ENCODE measurements at places on chromosomes 4 and X. TPM values are rescaled to one million over a fixed set of nuclear protein-coding genes. Genes with fewer than 3 reads are reported as not detected.

The SLC9B2 gene
- total RNA-seq = 11.4 TPM

DNA sequence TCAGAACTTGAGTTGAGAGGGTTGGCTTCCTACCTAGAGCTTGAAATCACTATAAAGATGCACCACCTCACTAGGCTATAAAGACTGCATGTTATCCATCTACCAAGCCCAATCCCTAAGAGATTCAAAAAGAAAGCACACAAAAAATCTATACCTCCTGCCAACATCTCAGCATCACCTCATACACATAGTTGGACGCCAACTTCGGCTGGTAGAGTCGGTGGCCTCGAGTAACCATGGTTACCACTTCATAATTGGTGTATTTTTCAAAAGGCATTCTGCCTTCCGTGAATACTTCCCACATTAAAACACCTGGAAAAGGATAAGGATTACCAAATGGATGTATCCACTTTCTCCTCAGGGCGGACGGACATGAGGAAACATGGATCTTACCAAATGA lies 4.5 kb upstream of the TXK start:
- DNase-seq = no peak

- no peak for DNase-seq
Measured at GRCh38 chr4:164288578-164288977, 465.4 kb upstream of the SMIM31 start.

- DNase-seq = no peak
Measured at GRCh38 chr4:159864337-159864736, 761.5 kb downstream of the RAPGEF2 start.

The CYP4V2 gene
- 3.9 TPM for total RNA-seq

The CXorf49 gene
- not detected for total RNA-seq

The SPOCK3 gene
- total RNA-seq = not detected

GRCh38 chr4:24013668-24014422 lies 124.0 kb upstream of the PPARGC1A start:
- no peak for DNase-seq

DNA sequence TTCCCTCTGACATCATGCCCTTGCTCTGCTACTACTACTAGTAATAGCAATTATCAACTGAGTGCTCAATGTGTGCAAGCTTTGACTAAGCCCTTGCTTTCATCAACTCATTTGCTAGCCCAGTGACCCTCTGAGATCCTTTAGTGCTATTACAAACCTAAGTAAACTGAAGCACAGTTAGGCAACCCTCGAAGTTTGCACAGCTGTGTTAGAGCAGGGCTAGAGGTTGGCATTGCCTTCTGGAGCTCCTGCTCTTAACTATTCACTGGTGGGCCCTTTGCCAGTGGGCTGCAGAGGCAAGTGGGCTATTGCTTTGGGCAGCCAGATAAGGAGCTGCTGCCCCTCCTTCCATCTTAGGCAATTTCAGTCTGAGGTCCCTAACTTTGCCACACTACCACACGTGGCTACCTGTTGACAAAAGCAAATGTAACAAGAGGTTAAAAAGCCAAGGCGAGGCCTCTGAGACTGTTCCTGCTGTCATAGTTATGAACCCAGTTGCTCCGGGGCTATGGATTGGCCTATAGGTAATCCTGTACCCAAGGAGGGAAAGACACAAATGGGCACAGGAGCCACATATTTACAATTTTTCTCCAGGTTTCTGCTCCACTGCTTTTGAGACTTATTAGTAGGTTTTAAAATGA lies 41.5 kb upstream of the ANKRD50 start:
- DNase-seq = peak; percentile 41

The GASK1B gene
- 6.7 TPM for total RNA-seq

The GPR119 gene
- total RNA-seq = not detected

The ZBTB49 gene
- total RNA-seq = 4.2 TPM

DNA sequence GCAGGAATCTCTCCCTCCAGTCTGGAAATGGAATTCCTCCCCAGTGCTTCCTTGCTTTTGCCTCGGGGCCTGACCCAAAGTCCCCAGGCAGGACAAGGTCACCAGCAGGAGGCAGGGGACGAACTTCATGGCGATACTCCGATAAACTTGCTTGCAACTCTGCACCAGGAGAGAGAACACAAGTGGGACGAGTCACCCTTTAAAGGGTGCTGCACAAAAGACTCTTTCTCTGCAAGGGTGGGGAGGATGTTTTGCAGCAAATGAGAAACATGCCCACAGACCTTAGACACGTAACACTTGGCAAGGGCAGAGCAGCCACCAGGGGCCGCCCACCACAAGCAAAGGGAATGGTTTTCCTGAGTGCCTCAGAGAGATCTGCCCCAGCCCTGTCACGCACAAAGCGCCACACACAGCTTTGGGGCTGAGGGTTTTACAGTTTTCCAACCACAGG lies at the start of gene FGFBP2:
Gene FGFBP2, minus strand, starts transcription at position 175 of the 451 bp plus-strand sequence. Its CDS starts 46 bp downstream, at position 129.
- DNase-seq = peak; percentile 44

GRCh38 chrX:9019151-9019550 lies 14.8 kb downstream of the FAM9B start:
- DNase-seq = peak; percentile 3

DNA sequence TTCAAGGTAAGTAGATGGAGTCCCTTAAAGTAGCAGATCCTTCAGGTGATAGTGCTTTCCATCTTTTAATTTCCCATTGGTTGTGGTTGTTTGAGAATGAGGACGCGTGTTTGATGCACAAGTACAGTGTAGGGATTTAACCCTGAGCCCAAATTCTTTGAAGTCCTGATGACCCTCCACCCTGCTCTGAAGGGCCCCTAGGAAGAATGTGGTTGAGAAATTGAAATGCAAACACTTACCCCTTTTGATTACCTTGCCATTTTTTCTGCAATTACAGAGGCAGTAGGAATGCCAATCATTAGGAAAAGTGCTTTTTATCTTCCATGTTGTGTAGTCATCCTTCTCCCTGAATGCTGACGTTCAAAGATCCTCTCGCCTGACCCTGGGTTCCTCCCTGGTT lies 112.4 kb downstream of the ZNF518B start:
- no peak for DNase-seq

The PRSS12 gene
- total RNA-seq = 62.2 TPM

The TRIM60 gene
- total RNA-seq = not detected

The NDST3 gene
- under 0.01 TPM for total RNA-seq

The CD99 gene
- 107 TPM for total RNA-seq

DNA sequence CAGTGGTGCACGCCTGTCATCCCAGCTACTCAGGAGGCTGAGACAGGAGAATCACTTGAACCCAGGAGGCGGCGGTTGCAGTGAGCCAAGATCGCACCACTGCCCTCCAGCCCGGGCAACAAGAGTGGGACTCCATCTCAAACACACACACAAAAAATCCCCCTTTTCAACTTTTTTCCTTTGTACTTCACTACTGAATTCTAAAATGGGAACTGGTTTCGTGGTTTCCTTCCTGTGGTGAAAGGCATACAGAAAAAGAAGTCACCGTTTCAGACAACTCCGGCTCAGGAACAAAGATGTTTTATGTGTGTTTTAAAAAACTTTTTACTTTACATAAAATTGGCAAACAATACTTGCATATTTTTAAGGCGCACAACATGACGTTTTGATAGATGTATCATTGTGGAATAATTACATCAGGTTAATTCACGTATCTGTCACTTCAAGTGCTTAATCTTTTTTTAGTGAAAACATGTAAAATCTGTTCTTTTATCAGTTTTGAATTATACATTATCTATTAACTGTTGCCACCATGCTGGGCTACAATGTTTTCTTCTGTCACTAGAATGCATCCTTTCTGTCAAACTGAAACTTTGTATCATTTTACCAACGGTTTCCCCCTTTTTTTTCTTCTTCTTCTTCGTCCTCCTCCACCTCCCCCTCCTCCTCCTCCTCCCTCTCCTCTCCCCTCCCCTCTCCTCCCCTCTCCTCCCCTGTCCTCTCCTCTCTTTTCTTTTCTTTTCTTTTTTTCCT lies 186.0 kb downstream of the CRLF2 start:
- no peak for DNase-seq

DNA sequence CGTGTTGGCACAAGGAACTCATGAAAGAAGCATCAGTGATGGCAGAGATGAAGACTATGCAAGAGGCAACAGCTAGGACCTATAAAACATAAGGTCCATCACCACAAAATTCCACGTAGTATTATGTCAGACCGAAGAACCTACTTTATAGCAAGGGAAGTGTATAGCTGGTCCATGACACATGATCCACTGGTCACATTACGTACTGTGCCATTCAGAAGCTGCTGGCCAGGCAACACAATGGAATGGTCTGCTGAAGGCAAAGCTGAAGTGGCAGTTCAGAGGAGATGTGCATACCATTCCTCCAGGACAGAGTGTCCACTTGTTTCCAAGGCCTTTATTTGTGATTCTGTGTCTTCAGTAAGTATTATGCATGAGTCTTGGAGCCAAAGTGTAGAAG lies 215.5 kb upstream of the UGT8 start:
- DNase-seq = peak; percentile 16

The MAGEA10 gene
- not detected for total RNA-seq

- no peak for DNase-seq
Measured at GRCh38 chrX:48002929-48003328, 860 bp downstream of the ZNF182 start.

The NLGN3 gene
- total RNA-seq = 0.18 TPM

- DNase-seq = no peak
Measured at GRCh38 chr4:145625677-145626622, 6.8 kb downstream of the MMAA start.

DNA sequence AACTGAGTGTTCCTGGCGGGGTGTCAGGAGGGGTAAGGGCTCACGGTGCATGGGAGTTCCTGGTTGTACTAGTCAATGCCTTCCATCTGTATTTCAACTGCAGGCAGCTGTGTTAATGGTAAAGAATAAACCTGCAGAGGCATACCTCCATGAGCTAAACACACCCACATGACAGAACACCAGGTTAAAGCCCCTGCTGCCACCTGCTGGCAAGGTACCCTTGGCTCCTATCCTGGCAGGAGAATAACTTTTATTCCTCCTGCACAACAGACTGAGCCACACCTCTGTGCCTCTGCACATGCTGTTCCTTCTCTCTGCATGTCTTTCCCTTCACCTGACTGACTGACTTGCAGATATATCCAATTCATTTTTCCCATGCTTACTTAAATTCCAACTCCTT lies 11.1 kb downstream of the ITIH6 start:
- DNase-seq = no peak
